T-helper 17 cell (primary cell): ENCODE measurements at places on chromosomes 1 and 21.

DNA sequence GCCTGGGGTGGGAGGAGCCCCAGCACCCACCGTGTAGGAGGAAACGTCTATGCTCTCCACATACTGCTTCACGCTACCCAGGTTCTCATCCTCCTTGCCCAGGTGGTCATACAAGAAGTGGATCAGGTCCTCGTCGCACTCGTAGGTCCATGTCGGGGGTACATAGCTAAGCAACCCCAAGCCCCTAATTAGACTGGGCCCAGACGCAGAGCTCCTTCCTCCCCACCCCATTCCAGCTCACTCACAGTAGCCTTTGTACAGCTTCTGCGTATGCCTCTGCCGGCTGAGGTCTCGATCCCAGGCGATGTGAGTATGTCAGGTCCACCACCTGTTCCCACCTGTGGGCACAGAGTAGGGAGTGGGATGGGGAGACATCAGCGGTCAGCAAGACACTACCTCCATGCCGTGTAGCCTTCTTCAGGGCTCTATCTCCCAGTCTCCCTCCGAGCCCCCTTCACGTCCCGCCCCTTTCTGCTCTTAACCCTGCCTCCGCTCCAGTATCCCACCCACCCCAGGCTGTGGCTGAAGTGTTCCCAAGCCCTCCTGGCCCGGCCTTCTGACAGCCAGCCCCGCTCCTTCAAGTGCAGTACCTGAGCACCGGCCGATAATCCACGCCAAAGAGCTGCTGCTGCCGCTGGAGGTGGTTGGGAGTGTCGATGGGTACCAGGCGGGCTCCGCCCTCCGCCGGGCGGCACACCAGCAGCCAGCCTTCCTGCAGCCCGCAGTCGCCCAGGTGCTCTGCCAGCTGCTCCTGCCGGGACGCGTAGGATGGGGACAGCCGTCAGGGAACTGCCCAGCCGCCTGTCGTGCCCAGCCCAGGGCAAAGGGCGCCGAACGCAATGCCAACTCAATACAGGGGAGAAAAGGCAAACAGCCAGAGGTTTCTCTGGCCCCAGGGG, 919 bp downstream of the HECTD3 start:
- no peak for DNase-seq

- DNase-seq = no peak
These were observed 13.5 kb upstream of the SPATA1 start for GRCh38 chr1:84492726-84493125.

DNA sequence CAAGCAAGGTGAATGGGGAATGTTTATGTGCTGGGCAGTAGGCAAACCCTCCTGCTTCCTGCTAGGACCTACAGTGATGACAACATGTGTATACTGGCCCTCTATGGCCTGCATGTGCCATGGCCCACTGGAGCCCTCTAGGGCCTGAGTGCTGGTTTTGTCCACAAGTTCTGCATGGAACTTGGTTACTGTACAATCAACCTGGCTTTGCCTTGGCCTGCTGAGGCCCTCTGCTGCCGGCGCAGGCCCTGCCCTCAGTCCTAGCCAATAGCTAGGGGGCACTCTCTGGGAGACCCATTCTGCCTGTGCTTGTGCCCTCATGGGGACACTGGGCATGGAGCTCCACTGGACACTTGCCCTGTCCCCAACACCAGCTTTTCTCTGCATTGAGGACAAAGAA, 138.6 kb upstream of the NGF start:
- DNase-seq = no peak

DNA sequence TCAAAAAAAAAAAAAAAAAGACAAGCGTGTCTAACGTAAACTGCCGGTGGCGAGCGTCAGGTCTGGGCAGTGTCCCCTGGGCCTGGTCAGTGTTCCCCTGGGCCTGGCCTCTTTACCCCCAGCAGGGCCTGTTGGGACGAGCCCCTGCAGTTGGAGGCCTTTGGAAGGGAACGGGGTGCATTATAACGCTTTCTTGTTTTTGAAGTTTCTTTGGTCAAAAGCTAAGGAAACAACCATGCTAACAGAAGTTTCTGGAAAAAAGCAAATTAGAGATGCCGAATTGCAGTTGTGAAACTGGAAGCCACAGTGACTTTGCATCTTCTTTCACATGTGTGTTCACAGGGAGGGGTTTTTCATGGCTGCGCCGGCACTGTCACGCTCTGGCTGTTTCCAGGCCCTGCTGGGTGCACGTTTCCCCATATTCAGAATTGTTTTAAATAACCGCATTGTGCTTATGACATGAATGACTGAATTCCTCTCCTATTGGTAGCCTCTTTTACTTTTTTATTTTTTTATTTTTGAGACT, 16.0 kb downstream of the RRP1 start:
- DNase-seq = no peak

- no peak for DNase-seq
These were observed 309.7 kb upstream of the ZRANB2 start for GRCh38 chr1:71390518-71390917.

- DNase-seq = no peak
These were observed 46.1 kb upstream of the SLC30A1 start for GRCh38 chr1:211625040-211625439.

DNA sequence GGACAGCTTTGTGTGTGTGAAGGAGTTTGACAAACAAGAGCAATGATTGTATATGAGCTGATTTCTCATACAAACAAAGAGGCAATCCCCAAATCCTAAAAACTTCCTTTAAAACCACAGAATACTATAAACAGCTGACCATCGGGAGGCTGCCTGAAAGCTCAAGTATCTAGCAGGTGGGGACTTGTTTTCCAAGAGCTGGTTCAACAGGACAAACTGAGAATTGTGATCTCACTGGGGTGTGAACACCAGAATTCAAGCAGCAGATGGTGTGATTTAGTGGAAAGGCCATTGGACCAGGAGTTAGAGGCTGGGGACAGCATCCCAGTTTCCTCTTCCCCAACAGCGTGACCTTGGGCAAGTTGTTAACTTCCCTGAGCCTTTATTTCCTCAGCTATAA, 13.9 kb downstream of the LMX1A start:
- no peak for DNase-seq

DNA sequence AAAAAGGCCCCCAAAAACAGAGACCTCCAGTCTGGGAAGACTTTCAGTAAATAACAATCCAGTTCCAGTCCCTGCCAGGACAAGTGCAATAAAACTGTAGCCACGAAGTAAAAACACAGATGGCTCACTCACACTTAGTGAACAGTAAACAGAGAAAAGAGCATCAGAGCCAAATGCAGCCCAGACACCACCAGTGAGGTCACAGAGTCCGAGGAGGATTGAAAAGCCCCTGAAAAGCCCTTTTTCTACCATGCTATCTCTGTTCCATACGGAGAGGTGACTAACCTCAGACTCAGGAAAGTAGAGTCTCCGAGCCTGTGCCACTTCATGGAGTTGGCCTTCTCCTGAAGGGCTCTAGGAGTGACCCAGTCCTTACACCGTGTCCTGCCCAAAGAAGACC, 84.5 kb downstream of the COLGALT2 start:
- no peak for DNase-seq

DNA sequence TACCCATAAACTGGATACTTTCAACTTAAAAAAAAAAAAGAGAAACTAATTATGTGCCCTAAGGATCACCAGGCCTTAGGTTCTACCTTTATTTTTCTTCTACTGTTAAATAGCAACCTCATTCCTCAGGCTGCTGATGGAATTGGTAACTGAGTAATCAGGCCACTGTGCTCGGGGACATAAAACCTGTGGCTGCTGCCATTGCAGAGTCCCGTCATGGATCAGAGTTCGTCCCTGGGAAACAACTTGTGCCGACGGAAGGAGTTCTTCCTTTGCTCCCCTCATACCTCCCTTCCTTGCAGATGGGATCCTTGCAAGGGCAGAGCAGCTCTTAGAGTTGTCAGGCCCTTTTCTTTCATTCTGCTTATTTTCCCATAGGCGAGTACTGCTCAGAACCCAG, 123.6 kb downstream of the PBX1 start:
- no peak for DNase-seq

DNA sequence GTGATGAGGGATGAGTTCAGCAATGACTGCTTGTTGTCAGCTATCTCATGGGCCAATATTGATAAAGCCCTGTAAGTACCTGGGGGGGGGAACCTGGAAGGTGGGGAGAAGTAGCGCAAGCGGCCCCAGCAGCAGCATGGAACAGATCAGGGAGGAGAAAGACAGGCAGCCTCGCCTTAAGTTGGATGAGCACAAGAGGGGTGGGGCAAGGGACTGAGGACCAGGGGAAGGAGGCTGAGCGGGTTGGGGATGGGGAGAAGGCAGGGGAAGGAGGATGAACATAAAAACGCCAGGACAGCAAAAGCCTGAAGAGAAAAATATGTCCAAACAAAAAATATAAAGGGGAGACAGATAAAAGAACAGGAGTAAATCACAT, 70.6 kb downstream of the ALG14 start:
- no peak for DNase-seq

- DNase-seq = no peak
These were observed 191.4 kb downstream of the MIS18A start for GRCh38 chr21:32087447-32087846.

DNA sequence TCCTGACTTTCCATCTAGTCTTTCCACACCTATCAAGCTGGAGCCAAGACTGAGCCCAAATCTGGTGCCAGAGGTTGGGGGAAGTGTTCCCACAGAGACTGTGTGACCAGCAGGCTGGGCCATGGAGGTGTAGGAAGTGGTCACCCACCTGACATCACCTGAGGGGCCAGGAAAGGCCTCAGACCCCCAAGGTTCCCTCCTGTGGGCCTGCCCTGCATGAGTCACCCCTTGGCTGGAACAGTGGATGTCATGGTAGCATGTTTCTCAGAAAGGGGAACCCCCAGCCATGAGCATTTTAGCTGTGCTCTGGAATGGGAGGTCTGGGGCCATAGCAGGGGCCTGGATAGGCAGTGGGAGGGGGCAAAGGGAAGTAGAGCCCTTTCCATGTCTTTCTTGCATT, 5.7 kb upstream of the TNFRSF8 start:
- DNase-seq = no peak

DNA sequence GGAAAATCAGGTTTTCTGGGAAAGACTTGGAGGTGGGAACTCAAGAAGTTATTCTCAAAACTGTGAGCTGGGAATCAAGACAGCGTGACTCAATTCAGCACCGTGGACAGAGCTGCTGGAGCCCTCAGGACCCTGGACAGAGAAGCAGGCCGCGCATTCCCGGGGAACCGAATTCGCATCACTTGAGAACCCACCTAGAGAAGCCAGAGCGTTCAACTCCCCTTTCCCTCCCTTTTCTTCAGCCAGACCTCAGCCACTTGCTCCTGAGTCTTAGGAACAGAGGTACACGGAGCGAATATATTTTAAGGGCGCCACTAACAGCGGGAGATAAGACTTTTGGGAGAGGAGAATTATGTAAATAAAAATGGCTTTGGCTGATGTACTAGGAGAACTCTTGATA, 2.0 kb upstream of the LIN28A start:
- peak; percentile 78 for DNase-seq

GRCh38 chr1:156117414-156118176, 3.1 kb downstream of the LMNA start:
- DNase-seq = no peak

GRCh38 chr1:12314333-12314903, 84.6 kb downstream of the VPS13D start:
- DNase-seq = no peak

DNA sequence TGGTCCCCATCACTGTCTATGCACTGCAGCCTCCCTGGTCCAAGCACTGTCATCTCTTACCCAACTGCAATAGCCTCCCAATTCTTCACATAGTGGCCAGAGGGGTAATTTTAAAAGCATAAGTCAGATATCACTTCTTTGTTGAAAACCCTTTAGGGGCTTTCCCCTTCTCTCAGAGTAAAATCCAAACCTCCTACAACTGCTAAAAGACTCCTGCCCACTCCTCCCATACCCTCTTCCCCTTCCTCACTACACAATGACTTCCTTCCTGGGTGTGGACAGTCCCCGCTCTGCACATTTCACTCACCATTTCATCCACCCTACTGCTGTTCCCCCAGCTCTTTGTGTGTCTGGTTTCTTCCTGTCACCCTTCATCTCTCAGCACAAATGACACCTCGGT, 8.3 kb downstream of the MCOLN2 start:
- DNase-seq = no peak
